ENCODE measurements at places on chromosomes 1 and 21. TPM values are rescaled to one million over a fixed set of nuclear protein-coding genes. Genes with fewer than 3 reads are reported as not detected.

OR2M3 gene
- total RNA-seq, result not detected

PCNX2 gene
- 80.5 TPM for total RNA-seq

CELA2A gene
- total RNA-seq, result not detected

RHEX gene
- total RNA-seq, result not detected

GPR52 gene
- total RNA-seq, result 1.2 TPM

DNAI4 gene
- total RNA-seq, result 9.6 TPM

TMCO1 gene
- 158 TPM for total RNA-seq

TMEM52 gene
- total RNA-seq, result 0.91 TPM

DNA sequence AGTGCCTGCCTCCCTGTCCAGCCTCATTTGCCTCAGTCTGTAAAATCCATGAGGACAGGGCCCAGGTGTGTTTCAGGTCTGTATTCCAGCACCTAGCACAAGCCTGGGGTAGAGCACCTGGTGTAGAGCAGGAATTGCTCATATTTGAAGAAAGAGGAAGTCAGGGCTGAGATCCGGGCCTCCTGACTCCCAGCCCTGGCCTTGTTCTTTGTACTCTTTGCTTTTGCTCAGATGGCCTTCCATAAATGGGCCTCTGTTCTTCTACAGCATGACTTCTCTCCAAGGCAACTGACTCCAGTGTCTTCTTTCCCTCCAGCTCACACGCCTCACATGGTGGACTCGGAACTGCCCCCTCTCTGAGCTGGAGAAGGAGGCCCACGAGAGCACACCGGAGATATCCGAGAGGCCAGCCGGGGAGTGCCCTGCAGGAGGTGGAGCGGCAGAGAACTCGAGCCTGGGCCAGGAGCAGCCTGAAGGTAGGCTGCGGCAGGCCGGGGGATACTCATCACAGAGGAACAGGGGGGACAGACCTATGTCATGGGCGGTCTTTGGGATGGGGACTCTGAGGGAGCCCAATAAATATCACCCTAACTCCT is 19.7 kb downstream of the SLC5A9 start:
- no peak overlapping the region for H3K27ac ChIP-seq
- H3K4me1 ChIP-seq, result no peaks in the 10 kb centered on the region
- H3K36me3 ChIP-seq, result no peaks in the 10 kb centered on the region
- no peak overlapping the region for H3K4me3 ChIP-seq
- no peaks in the 10 kb centered on the region for H3K27me3 ChIP-seq

GRCh38 chr1:176341656-176342055 is 121.3 kb upstream of the PAPPA2 start:
- no peak for DNase-seq
- H3K36me3 ChIP-seq, result no peaks in the 10 kb centered on the region
- H3K27me3 ChIP-seq, result no peaks in the 10 kb centered on the region

- no peaks in the 10 kb centered on the region for H3K36me3 ChIP-seq
- DNase-seq, result no peak
- no peak overlapping the region for H3K27ac ChIP-seq
- H3K27me3 ChIP-seq, result peaks cover 80% of the 10 kb centered on the region
- no peak overlapping the region for H3K4me3 ChIP-seq
Observed at GRCh38 chr1:237282208-237282783, 240.3 kb downstream of the RYR2 start.

- H3K27me3 ChIP-seq, result no peaks in the 10 kb centered on the region
- H3K27ac ChIP-seq, result no peak overlapping the region
- H3K4me3 ChIP-seq, result peak overlapping the region; percentile 28
- peaks cover 5% of the 10 kb centered on the region for H3K4me1 ChIP-seq
- DNase-seq, result no peak
Observed at GRCh38 chr1:169240449-169241232, 127.0 kb downstream of the NME7 start.

DNA sequence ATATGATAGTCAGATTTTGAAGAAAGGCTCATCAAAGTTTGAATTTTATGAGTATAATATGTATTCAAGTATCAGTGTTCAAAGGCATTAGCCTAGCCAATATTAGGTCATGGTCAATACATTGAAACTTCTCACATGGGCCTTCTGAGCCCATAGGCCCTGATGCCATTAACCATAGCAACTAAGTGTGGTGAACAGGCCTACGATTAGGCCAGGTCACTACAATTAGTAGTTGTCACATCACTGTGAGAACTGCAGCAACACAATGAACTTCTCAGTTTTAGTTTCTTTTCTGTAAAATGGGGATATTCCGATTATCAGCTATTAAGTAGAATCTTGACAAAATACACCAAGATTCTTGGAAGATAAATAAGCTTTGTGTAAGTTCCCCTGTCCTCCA is 30.0 kb downstream of the CELF3 start:
- H3K36me3 ChIP-seq, result peaks cover 44% of the 10 kb centered on the region
- H3K27me3 ChIP-seq, result no peaks in the 10 kb centered on the region
- no peak overlapping the region for H3K4me3 ChIP-seq
- H3K4me1 ChIP-seq, result peaks cover 5% of the 10 kb centered on the region
- no peak for DNase-seq

DNA sequence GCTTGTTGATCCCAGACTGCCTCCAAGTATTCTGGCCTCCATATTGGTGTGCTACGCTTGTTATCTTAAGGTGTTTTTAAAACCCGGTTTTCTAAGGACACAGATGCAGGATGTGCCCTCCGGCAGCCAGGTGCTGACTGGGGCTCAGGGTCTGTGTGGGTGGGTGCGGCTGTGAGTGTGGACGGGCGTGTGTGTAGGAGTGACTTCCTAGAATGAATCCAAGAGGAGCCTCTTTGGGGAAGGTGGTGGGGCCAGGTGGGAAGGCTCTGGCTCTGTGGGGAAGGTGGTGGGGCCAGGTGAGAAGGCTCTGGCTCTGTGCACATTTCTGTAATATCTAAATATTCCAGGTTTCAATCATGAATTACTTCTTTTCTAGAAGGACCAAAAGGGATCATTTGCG is 12.8 kb upstream of the TSPEAR start:
- peaks cover 76% of the 10 kb centered on the region for H3K27me3 ChIP-seq
- H3K4me1 ChIP-seq, result peaks cover 4% of the 10 kb centered on the region
- no peak overlapping the region for H3K27ac ChIP-seq
- H3K36me3 ChIP-seq, result no peaks in the 10 kb centered on the region

- DNase-seq, result no peak
- no peaks in the 10 kb centered on the region for H3K4me1 ChIP-seq
- H3K27me3 ChIP-seq, result no peaks in the 10 kb centered on the region
- no peak overlapping the region for H3K27ac ChIP-seq
- no peak overlapping the region for H3K4me3 ChIP-seq
Observed at GRCh38 chr1:27886744-27887143, 14.4 kb downstream of the THEMIS2 start.

DNA sequence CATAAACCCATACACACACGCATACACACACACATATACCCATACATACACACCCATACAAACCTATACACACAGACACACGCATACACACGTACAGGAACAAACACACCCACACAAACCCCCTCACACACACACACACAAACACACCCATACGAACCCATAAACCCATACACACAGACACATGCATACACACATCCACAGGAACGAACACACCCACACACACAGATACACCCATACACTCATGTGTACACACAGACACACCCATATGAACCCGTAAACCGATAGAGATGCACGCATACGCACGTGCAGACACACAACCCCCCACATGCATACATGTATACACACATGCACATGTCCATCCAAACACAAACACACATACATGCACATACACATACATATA is 9.5 kb downstream of the WNT9A start:
- peaks cover 21% of the 10 kb centered on the region for H3K36me3 ChIP-seq
- H3K27me3 ChIP-seq, result no peaks in the 10 kb centered on the region
- no peak overlapping the region for H3K27ac ChIP-seq
- DNase-seq, result no peak
- peaks cover 16% of the 10 kb centered on the region for H3K4me1 ChIP-seq

GRCh38 chr1:111148376-111148881 is 8.4 kb downstream of the CEPT1 start:
- H3K27me3 ChIP-seq, result no peaks in the 10 kb centered on the region
- peaks cover 69% of the 10 kb centered on the region for H3K36me3 ChIP-seq
- H3K27ac ChIP-seq, result no peak overlapping the region
- peaks cover 24% of the 10 kb centered on the region for H3K4me1 ChIP-seq
- no peak overlapping the region for H3K4me3 ChIP-seq

DNA sequence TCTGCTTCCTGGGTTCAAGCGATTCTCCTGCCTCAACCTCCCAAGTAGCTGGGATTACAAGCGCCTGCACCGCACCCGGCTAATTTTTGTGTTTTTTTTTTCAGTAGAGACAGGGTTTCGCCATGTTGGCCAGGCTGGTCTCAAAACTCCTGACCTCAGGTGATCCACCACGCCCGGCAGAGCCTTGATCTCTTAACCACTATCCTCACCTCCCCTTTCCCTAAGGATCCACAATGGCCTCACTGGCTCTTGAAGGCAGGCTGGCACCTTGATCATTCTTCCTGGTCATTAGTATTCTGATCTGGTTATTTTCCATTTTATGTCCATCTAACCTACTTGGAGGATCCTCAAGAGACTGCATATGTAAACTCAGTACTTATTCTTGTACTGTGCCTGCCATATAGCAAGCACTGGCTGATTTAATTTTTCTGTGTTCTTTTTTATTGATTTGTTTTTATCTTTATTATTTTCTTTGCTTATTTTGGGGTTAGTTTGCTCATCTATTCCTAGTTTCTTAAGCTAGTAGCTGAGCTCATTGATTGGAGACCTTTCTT is 6.3 kb downstream of the RCC1 start:
- peak overlapping the region; percentile 61 for H3K4me3 ChIP-seq
- peaks cover 33% of the 10 kb centered on the region for H3K4me1 ChIP-seq
- DNase-seq, result peak; percentile 55
- H3K27me3 ChIP-seq, result no peaks in the 10 kb centered on the region

DNA sequence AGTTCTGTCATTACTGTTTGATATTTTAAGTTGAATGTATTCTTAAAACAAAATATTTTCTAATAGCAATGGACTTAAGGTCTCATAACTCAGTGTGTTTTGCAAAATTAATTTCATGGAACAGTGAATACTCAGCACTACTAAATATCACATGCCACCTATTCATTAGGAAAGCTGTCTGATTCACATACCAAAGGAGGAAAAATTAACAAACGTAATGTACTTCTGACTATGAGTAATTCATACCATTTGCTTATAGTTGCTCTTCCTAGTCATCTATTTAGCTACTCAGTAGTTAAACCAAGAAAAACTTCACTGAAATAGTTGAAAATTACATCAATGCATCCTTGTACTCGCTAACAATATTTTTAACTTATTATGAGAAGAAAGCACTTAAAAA is 35.2 kb downstream of the TP53BP2 start:
- H3K4me3 ChIP-seq, result no peak overlapping the region
- H3K27me3 ChIP-seq, result no peaks in the 10 kb centered on the region
- DNase-seq, result no peak
- H3K4me1 ChIP-seq, result peaks cover 19% of the 10 kb centered on the region
- H3K36me3 ChIP-seq, result peaks cover 65% of the 10 kb centered on the region

GRCh38 chr1:2961081-2961480 is 60.2 kb upstream of the ACTRT2 start:
- no peaks in the 10 kb centered on the region for H3K4me1 ChIP-seq
- no peak overlapping the region for H3K27ac ChIP-seq
- peaks cover 7% of the 10 kb centered on the region for H3K36me3 ChIP-seq

DNA sequence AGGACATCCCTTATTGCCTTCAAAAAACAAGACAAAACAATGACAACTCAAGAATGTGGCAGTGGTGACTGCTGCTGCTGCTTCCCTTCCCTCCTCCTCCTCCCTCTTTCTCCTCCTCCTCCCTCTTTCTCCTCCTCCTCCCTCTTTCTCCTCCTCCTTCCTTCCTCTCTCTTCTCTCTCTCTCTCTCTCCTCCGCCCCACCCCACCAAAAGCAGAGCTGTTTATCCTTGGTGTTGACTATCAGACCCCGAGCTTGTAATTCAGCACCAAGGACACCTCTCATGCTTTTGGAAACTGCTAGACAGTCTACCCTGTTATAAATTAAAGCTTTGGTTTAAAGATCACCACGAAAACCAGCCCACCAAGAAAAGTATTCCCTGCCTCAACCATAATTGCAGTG is 72.4 kb upstream of the IFNAR2 start:
- no peaks in the 10 kb centered on the region for H3K36me3 ChIP-seq
- peaks cover 94% of the 10 kb centered on the region for H3K27me3 ChIP-seq
- DNase-seq, result no peak
- no peak overlapping the region for H3K27ac ChIP-seq
- H3K4me3 ChIP-seq, result no peak overlapping the region
- no peaks in the 10 kb centered on the region for H3K4me1 ChIP-seq

- H3K27me3 ChIP-seq, result peaks cover 65% of the 10 kb centered on the region
- H3K36me3 ChIP-seq, result no peaks in the 10 kb centered on the region
- no peak overlapping the region for H3K4me3 ChIP-seq
- no peaks in the 10 kb centered on the region for H3K4me1 ChIP-seq
- no peak overlapping the region for H3K27ac ChIP-seq
Observed at GRCh38 chr1:205001162-205001561, 41.9 kb upstream of the CNTN2 start.

- peaks cover 8% of the 10 kb centered on the region for H3K36me3 ChIP-seq
- peaks cover 28% of the 10 kb centered on the region for H3K4me1 ChIP-seq
- H3K27ac ChIP-seq, result no peak overlapping the region
- no peaks in the 10 kb centered on the region for H3K27me3 ChIP-seq
- no peak for DNase-seq
Observed at GRCh38 chr1:42221952-42222606, 57.5 kb upstream of the GUCA2A start.

- H3K27ac ChIP-seq, result no peak overlapping the region
- DNase-seq, result no peak
- no peaks in the 10 kb centered on the region for H3K27me3 ChIP-seq
- peaks cover 33% of the 10 kb centered on the region for H3K4me1 ChIP-seq
Observed at GRCh38 chr1:219090607-219091006, 83.1 kb upstream of the LYPLAL1 start.

DNA sequence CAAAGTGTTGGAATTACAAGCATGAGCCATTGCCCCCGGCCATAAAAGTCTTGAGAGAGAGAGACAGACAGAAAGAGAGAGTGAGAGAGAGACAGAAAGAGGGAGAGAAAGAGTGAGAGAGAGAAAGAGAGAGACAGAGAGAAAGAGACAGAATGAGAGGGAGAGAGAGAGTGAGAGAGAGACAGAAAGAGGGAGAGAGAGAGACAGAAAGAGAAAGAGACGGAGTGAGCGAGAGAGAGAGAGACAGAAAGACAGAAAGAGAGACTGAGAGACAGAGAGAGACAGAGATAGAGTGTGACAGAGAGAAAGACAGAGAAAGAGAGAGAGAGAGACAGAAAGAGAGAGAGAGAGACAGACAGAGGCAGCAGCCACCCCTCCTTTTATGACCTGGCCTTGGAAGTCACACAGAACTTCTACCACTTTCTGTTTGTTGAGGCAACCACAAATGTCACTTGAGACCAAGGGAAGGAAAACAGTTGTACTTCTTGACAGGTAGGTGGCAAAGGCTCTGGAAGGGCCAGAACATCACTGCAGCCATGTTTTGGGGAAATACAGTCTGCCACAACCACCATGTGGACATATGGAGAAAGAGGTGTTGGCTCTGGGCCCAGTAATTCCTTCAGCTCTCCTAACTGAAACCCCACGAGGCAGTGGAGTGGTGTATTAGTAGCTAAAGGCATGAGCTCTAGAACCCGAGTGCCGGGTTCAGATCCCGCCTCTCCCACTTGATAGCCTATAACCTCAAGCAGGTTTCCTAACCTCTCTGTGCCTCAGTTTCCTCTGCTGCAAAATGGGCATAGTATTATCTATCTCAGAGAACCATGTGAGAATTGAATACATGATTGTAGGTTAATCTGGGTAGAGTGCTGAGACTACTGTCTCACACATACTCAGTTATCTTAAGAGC is 50.6 kb downstream of the TNFRSF8 start:
- H3K27ac ChIP-seq, result no peak overlapping the region
- peaks cover 7% of the 10 kb centered on the region for H3K4me1 ChIP-seq
- no peak overlapping the region for H3K4me3 ChIP-seq
- no peaks in the 10 kb centered on the region for H3K36me3 ChIP-seq
- peaks cover 24% of the 10 kb centered on the region for H3K27me3 ChIP-seq

All from MCF 10A (cell line).